Left lung (tissue), 14 donors: ENCODE measurements at places on chromosomes 12 and 14.
A peak's percentile ranks its signal among the peaks of the same experiment; 100 is the strongest.

GRCh38 chr12:94123127-94123526 is 25.2 kb upstream of the PLXNC1 start:
- no peak for DNase-seq

DNA sequence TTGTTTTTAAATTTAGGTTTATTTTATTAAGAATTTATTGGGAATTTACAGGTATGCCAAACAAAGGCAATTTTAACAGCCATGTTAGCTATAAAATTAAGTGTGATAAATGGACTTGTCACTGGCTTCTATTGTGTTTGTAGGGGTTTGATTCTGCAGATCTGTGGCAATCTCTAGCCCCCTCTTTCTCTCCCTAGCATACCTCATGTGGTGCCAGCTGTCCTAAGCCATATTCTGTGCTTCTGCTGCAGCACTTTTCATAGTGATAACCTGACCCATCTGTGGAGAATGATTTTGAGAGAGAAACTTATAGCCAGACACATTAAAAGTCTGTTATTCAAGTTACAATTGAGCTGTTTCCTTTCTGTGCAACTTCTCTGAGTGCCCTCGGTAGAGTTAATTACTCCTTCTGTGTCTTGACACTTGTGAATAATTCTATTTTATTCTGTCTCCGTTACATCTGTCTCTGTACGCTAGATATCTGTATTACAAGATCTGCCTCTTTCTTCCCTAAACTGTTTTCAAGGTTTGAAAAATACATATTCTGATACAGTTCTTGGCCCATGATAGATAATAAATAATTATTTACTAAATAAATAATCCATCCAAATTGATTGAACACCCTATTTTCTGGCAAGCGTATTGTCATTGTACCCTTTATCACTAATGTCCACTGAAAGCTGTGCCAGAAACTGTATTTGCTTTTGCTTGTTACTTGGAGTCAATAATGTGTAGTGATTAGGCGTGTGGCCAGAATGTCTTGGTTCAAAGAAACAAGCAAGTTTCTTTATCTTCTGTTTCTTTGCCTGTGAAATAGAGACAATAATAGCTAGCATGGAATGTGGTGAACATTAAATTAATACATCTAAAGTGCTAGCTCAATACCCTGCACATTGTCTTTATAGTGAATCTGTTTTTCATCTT is 40.0 kb downstream of the FRS2 start:
- DNase-seq: peak; percentile 81

GRCh38 chr12:105228966-105229365 is 7.0 kb downstream of the APPL2 start:
- no peak for DNase-seq

- DNase-seq: no peak
These were observed 387.1 kb downstream of the EMP1 start for GRCh38 chr12:13583630-13584029.

GRCh38 chr14:74613211-74613914 is 1.3 kb upstream of the LTBP2 start:
- DNase-seq: no peak

GRCh38 chr14:64293976-64294671 is at the start of gene ESR2:
ESR2 (minus strand) TSS chr14:64294371; CDS start chr14:64282985, 11,386 bp downstream.
- peak; percentile 46 for DNase-seq

DNA sequence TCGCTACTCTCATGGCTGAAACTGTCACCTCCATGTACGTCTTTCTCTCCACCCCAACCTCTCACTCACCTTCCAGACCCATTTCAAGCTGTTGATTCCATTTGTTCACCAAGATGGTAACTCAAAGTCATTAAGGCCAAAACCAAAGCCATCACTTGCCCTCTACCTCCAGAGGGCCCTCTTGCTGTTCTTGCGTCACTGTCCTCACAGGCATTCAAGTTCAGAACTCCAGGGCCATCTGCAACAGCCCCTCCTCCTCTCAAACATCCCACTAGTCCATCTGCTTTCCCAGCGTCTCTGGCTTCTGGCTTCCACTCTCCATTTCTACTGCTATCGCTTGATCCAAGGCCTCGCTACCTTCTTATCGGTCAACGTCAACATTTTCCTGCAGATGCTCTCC is 74.5 kb downstream of the VWF start:
- no peak for DNase-seq

DNA sequence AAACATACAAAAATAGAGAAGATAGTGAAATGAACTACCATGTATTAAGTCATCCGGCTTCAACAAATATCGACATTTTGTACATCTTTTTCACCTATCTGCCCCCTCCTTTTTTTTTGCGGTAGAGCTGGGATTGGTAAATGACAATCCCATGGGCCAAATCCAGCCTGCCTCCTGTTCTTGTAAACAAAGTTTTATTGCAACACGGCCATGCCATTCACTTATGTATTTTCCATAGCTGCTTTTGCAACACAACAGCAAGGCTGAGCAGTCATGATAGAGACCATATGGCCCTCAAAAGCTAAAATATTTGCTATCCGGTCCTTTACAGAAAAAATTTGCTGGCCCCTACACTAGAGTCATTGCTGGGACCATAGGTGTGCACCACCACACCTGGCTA is 58.1 kb upstream of the PLEKHG3 start:
- DNase-seq: no peak

- no peak for DNase-seq
These were observed 145.0 kb downstream of the PRKCH start for GRCh38 chr14:61466249-61466904.

GRCh38 chr12:46942579-46942978 is 116.8 kb upstream of the SLC38A4 start:
- DNase-seq: no peak
